ENCODE measurements at places on chromosomes 2 and 18. TPM values are rescaled to one million over a fixed set of nuclear protein-coding genes. Genes with fewer than 3 reads are reported as not detected.

IL1F10 gene
- not detected for total RNA-seq

DNA sequence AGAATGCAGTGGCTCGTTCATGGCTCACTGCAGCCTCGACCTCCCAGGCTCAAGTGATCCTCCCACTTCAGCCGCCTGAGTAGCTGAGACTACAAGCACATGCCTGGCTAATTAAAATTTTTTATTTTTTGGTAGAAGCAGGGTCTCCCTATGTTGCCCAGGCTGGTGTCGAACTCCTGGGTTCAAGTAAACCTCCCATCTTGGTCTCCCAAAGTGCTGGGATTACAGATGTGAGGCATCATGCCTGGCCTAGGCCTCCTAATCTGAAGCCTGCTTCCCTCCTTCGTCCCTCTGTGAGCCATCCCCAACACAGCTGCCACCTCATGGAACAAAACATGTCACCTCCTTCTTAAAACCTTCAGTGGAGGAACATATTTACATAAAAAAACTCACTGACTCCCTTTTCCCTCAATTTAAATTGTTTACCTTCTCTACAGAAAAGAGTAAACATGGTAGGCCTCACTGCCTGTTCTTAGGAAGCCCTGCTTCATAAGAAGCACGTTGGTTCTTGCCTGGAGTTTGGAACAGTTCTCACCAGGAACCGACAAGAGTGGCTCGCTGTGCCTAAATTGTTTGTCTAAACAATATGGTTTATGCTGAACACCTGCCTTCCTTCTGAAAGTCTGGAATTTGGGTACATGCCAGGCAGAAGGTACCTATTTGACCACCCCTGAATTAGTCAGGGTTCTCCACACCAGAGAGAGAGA is 12.1 kb upstream of the RHOB start:
- no peak for DNase-seq

GRCh38 chr18:22268641-22269128 is 99.3 kb downstream of the GATA6 start:
- no peak for DNase-seq

GRCh38 chr2:141703501-141703900 is 427.3 kb downstream of the LRP1B start:
- DNase-seq = no peak

DNA sequence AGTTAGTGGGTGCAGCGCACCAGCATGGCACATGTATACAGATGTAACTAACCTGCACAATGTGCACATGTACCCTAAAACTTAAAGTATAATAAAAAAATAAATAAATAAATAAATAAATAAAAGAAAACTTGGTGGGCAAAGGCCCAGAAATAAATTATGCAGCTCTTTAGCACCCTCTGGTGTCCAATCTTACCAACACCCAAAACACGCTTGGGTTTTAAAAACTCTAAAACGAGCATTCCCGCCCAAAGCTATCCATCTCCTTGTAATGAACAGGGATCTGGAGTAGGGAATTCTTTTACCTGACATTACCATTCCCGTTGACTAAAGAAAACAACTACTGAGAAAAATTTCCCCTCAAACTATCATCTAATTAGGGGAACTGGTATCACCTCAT is 2005.9 kb upstream of the CELF4 start:
- DNase-seq = no peak
